Brain (organoid and tissue), 16 donors: ENCODE measurements at places on chromosomes 4 and X.

DNA sequence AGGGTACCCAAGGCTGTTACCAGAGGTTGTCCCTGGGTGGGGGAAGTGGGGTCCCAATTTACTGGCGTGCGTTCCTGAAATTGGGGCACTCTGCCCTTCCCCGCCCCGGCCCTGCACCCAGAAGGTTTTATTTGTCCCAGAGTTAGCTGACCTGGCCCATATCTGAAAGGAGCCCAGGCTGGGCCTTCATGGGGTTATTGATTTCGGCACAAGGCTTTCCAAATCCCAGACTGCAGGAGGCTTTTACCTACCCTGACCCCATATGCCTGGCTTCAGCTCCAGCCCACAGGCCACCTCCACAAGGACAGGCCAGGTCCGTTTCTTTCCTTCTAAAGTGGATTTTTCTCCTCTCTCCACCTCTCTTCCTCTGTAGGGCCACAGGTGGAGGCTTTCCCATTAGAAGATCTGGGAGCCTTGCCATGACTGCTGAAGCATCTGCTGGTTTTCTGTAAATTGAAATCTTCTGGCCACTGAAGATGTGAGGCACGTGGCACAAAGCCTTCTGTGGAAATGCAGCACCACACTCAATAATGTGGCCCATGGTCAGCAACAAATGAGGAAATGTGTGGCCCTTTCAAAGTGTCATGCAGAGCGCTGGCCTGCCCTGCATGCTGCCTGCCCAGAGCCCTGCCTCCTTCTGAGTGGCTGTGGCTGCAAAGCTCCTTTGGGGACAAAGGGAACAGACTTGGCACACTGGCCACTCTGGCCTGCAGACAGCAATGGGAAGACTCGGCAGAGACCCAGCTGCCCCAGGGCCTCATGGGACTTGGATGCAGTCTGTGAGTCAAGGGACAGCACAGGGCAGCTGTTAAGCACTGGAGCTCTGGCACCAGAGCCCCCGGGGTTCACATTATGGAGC is 43.1 kb upstream of the MTM1 start:
- DNase-seq = peak; percentile 72

DNA sequence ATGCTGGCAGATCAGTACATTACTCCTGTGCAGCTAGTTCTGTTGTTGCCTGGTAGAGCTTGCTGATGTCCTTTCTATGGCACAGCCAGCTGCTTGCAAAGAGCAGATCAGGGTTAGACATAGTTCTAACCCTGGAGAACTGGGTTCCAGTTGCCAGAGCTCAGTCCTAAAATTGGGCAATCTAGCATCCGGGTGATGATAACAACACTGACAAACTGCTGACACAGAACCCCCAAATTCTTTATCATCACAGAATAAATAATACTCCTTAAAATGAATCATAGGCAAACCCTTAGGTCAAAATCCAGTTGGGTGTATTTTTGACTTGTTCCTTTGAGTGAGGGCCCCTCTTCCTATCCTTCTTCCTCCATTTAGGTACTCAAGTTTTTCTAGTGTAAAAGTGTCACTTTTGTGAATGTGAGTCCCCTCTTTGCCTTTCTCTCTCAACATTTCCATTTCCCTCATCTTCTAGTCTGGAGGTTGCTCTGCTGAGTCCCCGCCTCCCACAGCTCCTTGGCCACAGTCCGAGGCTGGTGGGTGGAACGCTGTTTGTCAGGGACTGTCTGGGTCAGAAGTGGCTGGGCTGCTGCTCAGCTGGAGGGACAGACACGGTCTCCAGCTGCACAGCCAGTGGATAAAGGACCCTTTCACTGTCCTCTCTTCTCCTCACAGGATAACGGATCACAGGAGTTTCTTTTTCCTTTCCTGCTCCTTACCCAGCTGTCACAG is 93.6 kb upstream of the RASGEF1B start:
- DNase-seq = peak; percentile 49

DNA sequence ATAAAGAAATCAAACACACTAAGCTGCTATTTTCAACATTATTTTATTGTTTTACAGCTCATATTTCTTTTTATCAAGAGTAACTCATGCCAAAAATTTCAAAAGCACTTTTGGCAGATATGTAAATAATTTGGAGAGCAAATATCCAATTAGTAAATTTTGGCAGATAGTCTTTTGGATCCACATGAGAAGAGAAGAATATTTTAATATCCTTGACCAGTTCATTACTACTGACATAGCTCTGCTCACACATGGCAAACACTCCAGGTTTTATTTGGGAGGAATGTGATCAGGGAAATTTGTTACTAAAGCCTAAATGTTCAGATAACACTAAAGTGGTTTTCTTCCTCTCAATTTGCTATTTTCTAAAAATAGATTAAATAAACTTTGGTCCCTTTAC is 1054.3 kb downstream of the FAT4 start:
- no peak for DNase-seq

- no peak for DNase-seq
Observed at GRCh38 chrX:109841869-109842579, 109.0 kb upstream of the ACSL4 start.

GRCh38 chr4:177263818-177264217 is 45.9 kb upstream of the NEIL3 start:
- DNase-seq = no peak

DNA sequence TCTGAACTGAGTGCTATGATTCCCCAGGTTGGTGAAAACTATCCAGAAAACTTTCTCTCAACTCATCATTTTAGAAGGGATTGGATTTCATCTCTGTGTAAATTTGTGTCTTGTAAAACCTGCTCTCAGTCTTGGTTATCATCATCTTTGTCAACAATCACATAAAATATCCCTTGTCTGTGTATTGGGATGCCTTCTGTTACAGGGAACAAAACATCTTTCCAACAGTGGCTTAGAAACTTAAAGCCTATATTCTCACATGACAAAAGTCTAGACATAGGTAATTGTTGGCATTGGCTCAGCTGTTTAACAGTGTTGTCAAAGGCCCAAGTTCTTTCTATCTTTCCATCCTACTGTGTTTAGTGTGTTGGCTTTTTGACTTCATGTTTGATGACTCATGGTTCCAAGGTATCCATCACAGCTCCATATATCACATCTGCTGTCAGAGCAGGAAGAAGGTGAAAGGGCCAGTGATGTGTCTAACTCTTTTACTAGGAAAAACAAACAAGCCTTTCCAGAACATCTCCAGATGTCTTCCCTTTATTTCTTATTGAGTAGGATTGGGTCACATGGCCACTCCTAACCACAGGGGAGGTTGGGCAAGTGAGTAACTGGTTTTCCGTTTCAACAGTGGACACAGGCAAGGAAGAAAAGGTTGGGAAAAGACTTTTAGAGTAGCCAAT is 65.0 kb downstream of the PHEX start:
- DNase-seq = no peak

DNA sequence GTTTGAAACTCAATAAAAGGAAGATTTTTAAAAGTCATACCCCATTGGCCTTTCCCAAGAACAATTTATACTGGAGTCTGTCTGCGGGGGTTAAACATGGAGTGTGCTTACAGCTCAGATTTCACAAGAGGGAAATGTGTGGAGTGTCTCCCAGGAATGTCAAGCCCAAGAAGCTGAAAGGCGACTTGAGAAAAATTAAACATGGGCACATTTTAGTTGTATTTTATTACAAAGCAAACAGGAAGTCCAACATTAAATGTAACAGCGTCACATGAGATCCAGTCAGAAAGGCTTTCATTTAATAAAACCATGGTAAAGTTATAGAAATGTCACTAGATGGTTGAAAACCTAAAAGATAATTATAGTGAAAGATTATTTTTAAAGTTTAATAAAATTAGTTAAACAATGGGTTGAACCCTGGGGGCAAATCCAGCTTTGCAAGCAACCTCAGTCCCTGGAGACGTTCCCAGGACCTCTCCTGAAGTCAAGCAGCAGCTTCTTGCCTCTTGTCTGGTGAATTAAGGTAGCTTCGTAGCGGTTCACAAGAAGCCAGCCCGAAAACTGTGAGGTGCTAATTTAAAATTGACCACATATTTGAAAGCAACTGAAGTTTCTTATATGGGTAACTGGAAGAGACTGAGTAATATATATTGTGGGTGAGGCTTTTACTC is 168.4 kb upstream of the EDNRA start:
- DNase-seq = no peak

GRCh38 chr4:125316791-125317524 is 2.2 kb downstream of the FAT4 start:
- DNase-seq = peak; percentile 80

GRCh38 chrX:100207331-100208024 is 202.6 kb downstream of the PCDH19 start:
- DNase-seq = no peak

GRCh38 chrX:82848111-82848510 is 660.0 kb upstream of the POU3F4 start:
- no peak for DNase-seq

DNA sequence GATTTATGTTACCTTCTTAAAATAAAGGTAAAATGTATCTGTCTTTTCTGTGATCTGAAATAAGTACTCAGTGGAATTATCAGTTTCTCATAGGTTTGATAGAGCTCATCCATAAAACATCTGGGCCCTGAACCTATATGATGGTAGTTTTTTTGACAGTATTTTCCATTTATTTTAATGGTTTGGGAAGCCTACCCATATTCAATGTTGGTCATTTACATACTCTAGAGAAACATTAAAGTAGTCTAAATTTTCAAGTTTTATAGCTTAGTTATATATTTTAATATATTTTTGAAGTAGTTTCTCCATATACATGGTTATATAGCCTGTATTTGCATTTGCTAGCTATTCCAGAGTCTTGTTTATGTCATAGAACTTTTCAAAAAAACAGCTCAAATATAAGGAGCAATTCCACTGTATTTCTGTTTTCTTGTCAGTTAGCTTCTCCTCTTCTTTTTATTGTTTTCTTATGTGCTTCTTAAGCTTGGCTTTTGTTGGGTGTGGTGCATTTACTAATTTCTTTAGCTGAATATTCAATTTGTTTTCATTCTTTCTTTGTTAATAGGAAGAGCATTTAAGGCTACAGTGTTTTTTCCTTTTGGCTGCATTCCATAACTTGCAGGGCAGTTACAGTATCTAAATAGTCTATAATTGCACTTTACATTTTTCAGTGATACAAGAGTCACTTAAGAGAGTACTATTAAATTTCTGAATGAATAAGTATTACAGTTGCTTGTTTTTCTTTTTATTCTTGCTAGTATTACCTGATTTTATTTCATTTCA is 181.4 kb downstream of the DKK2 start:
- DNase-seq = no peak

- DNase-seq = no peak
Observed at GRCh38 chr4:100690812-100691211, 173.0 kb upstream of the EMCN start.

GRCh38 chr4:19540859-19541540 is 710.7 kb upstream of the SLIT2 start:
- DNase-seq = peak; percentile 19

DNA sequence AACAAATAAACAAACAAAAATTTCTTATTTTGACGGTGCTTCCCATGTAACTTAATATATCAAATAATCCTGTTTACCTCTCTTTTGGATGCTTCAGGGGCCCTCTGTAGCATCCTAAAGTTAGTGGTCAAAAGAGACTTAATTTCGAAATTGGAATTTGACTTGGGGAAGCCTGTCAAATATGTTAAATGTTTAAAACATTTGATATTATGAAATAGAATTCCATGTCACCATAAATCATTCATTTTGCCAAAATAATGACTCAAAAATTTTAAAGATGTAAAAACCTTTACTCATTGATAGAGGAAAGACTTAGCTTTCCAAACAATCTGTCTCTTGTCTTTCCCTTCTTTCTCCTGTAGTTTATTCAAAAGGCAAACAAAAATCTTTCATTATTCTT is 20.6 kb upstream of the TEX13A start:
- no peak for DNase-seq

DNA sequence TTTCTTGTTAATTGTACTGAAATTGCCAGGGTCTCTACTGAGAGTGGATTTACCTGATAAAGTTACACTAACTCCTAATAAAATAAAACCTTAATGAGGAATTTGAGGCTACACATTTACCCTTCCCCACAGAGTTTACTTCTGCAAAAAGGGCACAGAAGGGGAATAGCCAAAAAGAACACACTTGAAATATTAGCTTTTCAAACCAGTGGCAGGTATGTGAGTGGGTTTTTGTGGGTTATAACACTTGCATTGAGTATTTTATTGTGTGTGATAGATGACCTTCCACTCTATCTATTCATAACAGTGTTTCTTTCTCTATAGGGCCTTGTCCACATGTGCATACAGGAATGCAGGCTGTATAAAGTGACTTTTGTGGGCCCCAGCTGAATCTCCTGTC is 5.0 kb upstream of the GPR174 start:
- no peak for DNase-seq

DNA sequence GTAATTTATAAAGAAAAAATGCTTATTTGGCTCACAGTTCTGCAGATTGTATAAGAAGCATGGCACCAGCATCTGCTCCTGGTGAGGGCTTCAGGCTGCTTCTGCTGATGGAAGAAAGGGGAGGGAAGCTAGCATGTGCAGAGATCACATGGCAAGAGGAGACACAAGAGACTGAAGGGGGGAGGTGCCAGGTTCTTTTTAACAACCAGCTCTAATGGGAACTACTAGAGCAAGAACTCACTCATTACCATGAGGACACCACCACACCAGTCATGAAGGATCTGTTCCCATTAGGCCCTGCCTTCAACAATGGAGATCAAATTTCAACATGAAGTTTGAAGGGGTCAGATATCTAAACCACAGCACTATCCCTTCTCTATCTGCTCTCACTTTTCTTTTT is 9.4 kb upstream of the COPS4 start:
- no peak for DNase-seq

- DNase-seq = no peak
Observed at GRCh38 chrX:151359931-151360871, 36.8 kb upstream of the VMA21 start.

GRCh38 chrX:150293311-150294013 is 69.7 kb upstream of the MAMLD1 start:
- no peak for DNase-seq

DNA sequence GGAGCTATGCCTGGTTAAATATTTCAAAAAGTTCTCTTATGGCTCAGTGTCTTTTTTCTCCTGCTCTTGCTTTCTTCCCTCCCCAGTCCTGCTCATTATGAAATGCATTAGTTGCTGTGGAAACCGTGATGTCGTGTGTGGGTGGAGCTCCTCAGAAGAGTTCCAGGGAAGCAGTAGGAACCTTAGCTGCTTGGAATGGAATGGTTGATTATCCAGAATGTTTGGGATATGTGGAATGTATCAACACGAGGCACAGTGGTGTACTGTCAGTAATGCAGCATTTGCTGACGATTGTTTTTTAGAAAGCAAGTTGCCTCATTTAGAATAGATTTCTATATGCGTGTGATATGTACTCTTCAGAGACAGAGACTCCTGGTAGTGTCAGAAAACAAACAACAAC is 333.2 kb downstream of the ARHGAP10 start:
- peak; percentile 79 for DNase-seq

GRCh38 chr4:33200377-33200776 is 2480.2 kb downstream of the PCDH7 start:
- DNase-seq = no peak

DNA sequence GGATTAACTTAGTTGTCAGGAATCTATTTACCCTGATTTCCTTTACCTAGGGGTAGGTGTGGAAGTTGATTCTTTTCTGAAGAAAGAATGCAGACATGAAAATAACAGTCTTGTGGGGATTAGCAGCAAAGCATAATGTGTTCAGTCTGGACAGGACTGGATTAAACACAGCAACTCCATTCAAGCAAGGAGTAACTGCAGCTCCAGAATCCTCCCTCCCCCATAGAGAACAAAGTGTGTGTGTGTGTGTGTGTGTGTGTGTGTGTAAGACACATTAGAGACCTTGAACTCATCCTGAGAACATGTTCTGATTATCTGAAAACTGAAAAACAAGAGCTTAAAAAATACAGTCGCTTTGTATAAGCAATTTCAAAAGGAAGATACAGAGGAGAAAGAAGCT is 9.3 kb downstream of the C4orf54 start:
- peak; percentile 30 for DNase-seq

GRCh38 chrX:21638311-21638710 is 19.8 kb downstream of the KLHL34 start:
- DNase-seq = no peak
